Neural progenitor cell (in vitro differentiated cells): ENCODE measurements at places on chromosomes 16 and 17. TPM values are rescaled to one million over a fixed set of nuclear protein-coding genes. Genes with fewer than 3 reads are reported as not detected.

Gene TRPV2
- total RNA-seq: 0.49 and 0.53 TPM in 2 replicates

Gene GNG13
- not detected in 2 replicates for total RNA-seq

Gene FOXN1
- not detected in 2 replicates for total RNA-seq

Gene KRTAP2-1
- not detected in 2 replicates for total RNA-seq

Gene CLEC19A
- total RNA-seq: 1.9 and 8.2 TPM in 2 replicates

Gene OSBPL7
- 5.1 and 10.8 TPM in 2 replicates for total RNA-seq

Gene KIFC3
- 0.28 and 1.6 TPM in 2 replicates for total RNA-seq

Gene RPGRIP1L
- 18.6 and 23.2 TPM in 2 replicates for total RNA-seq

Gene SLC52A1
- 0.31 TPM in 1 of 2 replicates, not detected in the other for total RNA-seq

Gene CYLD
- 12.5 and 22.0 TPM in 2 replicates for total RNA-seq

Gene CA5A
- total RNA-seq: not detected in 2 replicates

Gene SSTR5
- not detected in 2 replicates for total RNA-seq

Gene CA4
- total RNA-seq: 14.1 TPM in 2 replicates

Gene PKMYT1
- 4.6 and 38.5 TPM in 2 replicates for total RNA-seq

Gene CFAP97D1
- total RNA-seq: not detected in 2 replicates

- DNase-seq: no peak
These were observed 4.1 kb downstream of the HLF start for GRCh38 chr17:55268649-55269480.

DNA sequence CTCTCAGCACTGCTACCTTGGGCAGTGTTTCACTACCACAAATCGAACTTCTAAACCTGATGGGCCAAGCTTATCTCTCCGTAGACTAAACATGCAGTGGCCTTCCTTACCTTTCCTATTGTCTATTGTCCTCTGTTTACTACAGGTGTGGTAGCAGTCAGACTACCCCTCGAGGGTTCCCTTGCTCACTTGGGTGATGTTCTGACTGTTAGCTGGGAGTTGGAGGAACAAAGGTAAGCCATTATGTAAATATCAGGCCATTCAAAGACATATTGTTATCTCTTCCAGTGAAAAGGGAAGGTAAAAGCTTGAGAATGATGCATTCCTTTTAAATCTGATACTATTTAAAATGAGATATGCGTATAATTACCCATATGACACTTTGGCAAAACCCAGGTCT is 828.3 kb upstream of the EEF2KMT start:
- no peak for DNase-seq

GRCh38 chr17:19753661-19754463 is 5.8 kb upstream of the ALDH3A1 start:
- peak; percentile 26 for DNase-seq

- no peak for DNase-seq
These were observed 1.3 kb upstream of the PDK2 start for GRCh38 chr17:50093807-50094206.

DNA sequence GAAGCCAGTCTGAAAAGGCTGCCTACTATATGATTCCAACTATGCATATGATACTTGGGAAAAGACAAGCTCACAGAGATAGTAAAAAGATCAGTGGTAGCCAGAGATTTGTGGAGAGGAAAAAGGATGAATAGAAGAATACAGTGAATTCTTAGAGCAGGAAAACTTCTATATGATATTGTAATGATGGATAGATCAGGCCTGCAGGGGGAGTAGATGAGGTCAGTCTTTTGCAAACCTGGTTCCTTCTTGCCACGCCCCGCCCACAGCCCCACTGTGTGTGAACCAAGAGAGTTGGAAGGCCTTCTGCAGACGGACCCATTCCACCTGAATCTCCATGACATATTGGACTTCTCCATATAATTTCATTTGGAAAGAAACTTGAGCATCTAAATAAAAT is 761 bp upstream of the CCL8 start:
- DNase-seq: peak; percentile 21

GRCh38 chr16:49003992-49004391 is 277.6 kb downstream of the CBLN1 start:
- no peak for DNase-seq

DNA sequence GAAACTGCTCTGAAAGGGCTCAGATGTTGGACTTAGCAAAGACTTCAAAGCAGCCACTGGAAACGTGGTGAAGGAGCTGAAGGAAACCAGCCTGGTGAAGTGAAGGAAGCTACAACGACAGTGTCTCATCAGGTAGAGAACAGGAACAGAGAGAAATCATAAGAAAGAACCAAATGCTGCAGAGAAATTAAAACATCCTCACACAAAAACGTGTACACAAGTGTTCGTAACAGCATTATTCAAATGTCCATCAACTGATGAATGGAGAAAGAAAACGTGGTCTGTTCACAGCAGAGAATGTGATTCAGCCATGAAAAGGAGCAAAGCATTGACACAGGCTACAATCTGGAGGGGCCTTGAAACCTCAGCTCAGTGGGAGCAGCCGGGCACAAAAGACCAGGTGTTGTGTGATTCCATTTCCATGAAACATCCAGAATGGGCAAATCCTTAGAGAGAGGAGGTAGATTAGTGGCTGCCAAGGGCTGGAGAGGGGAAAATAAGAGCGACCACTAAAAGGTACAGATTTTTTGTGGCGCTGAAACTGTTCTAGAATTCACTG is 26.9 kb downstream of the IFT140 start:
- DNase-seq: peak; percentile 20

- peak; percentile 39 for DNase-seq
These were observed 94.9 kb downstream of the ANKRD11 start for GRCh38 chr16:89395150-89396142.

DNA sequence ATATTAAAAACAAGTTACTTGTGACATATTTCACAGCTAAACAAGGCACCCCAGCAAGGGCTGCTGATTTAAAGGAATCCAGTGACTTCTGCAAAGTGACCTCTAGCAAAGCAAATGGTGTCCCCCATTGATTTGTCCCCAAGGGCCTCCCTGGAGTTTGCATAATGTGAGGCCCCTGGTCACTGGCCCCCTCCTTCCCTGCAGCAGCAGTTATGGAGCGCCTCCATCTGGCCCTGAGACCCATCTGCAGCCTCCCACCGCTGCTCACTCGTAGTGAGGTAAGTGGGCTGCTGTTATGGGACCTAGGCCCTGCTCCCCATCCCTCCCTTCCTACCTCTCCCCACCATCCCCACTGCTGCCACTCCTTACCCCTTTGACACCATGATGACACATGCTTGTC is 19.6 kb upstream of the EEF2K start:
- peak; percentile 73 for DNase-seq

GRCh38 chr16:53952215-53953208 is 248.6 kb downstream of the FTO start:
- DNase-seq: no peak

DNA sequence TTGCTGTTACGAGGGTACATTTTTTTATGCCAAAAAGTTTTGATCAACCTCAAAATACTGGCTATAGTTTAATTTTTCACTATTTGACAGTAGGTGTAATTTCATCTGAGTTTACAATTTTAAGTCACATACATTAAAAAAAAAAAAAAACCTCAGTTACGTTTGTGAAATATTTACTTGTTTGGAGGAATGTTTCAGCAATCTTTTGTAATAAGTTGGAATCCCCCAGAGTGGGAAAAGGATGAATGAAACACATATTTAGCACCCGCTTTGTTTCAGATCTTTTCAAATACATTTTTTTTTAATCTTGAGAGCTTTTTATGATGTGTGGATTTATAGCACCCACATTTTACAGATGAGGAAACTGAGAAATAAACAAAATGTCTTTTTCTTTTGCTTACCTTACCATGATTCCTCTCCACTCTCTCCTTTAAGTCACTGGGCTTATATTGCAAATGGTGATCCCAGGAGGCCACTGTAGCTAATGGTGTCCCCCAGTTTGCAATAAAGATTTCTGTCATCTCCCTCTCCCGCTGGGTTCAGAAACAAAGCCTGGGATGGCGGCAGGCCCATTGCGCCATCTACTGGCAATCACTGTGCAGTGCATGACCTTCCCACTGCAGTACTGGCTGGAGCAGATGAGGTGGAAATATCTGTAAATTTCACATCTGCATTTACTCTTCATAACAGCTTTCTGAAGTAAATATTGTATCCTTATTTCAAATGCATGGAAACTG is 27.7 kb downstream of the TBC1D3B start:
- peak; percentile 80 for DNase-seq

GRCh38 chr16:27401768-27402568 is at the start of gene IL21R:
IL21R (plus strand) TSS chr16:27402174; CDS start chr16:27430072, 27,898 bp downstream.
- peak; percentile 14 for DNase-seq

GRCh38 chr16:705431-706188 is at the start of gene FBXL16:
FBXL16 (minus strand) TSS chr16:705801; CDS start chr16:697405, 8,396 bp downstream.
- DNase-seq: peak; percentile 58

GRCh38 chr16:67961551-67961957 is 6.9 kb downstream of the SLC12A4 start:
- no peak for DNase-seq

DNA sequence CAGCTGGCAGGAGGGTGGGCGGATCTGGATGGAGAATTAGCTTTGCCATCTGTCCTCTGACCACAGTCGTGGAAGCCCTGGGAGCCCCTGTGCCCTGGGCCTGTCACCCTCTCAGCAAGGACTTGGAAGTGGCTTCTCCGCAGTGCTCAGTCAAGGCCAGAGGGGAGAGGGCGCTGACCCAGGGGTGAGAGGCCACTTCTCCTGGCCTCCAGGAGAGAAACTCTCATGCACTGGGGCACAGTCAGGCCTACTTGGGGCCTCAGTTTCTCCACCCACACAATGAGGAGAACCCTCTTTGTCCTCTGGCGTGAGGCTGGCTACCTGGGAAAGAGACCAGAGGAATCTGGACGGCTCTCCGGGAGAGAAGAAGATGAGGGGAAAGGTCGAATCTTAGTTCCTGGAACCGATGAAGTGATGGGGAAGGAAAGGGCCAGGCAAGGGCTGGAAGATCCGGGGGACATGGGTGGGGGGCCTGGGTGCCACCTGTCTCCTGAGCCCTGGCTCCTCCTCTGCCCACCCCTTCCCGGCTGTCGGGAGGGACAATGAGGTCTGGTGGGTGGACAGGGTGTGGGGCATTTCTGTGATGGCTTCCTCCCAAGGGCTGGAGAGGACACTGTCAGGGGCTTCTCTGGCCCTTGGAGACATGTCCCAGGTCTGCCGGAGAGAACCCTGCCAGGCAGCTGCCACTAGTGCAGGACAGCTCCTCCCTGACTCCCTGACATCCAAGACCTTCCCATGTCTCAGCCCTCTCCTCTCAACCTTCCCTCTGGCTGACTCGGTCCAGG is 9.0 kb upstream of the ARHGAP27 start:
- DNase-seq: no peak

GRCh38 chr17:82019690-82020571 is 2.7 kb downstream of the CENPX start:
- peak; percentile 87 for DNase-seq

- DNase-seq: no peak
These were observed 55.8 kb downstream of the ACTG1 start for GRCh38 chr17:81456798-81457197.

GRCh38 chr17:79051306-79051705 is 23.3 kb upstream of the ENGASE start:
- no peak for DNase-seq

DNA sequence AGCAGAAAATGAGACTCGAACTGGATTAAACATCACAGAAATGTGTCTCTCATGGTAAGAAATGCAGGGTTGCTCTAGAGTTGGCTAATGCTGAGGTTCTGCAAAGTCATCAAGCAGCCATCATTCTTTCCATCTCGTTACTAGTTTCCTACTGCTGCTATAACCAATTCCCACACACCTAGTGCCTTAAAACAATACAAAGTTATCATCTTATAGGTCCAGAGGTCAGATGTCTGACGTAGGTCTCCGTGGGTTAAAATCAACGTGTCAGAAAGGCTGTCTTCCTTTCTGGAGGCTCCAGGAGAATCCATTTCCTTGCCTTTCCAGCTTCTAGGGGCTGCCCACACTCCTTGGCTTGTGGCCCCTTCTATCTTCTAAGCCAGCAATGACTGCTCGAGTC is 118.6 kb downstream of the STX8 start:
- DNase-seq: no peak

GRCh38 chr17:35432176-35433074 is at the start of gene SLFN12:
SLFN12 (minus strand) TSS chr17:35432500; CDS start chr17:35423028, 9,472 bp downstream.
- DNase-seq: peak; percentile 26

GRCh38 chr17:8318010-8318935 is 8.2 kb downstream of the ARHGEF15 start:
- no peak for DNase-seq

GRCh38 chr17:73324160-73324475 is 12.3 kb upstream of the CDC42EP4 start:
- DNase-seq: no peak

- peak; percentile 92 for DNase-seq
These were observed 518.5 kb upstream of the EEF2KMT start for GRCh38 chr16:5615868-5616642.

DNA sequence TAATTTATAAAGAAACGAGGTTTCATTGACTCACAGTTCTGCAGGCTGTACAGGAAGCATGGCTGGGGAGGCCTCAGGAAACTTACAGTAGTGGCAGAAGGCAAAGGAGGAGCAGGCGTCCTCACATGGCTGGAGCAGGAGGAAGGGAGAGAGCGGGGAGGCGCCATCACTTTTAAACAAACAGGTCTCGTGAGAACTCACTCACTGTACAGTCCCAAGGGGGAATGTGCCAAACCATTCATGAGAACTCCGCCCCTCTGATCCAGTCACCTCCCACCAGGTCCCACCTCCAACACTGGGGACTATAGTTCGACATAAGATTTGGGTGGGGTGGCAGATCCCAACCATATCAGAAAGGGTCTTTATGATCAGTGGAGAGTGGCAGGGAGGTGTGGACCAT is 392.4 kb upstream of the TNRC6C start:
- no peak for DNase-seq

- DNase-seq: no peak
These were observed 39.8 kb upstream of the XYLT1 start for GRCh38 chr16:17510567-17510966.

GRCh38 chr17:65850486-65850885 is 289.0 kb upstream of the AXIN2 start:
- no peak for DNase-seq

- DNase-seq: no peak
These were observed 75.9 kb upstream of the ZNF750 start for GRCh38 chr17:82915757-82916027.

- DNase-seq: no peak
These were observed 21.5 kb upstream of the ICAM2 start for GRCh38 chr17:64041912-64042311.

- no peak for DNase-seq
These were observed 70.1 kb downstream of the ARHGAP23 start for GRCh38 chr17:38498353-38498752.

- DNase-seq: no peak
These were observed 76.1 kb downstream of the RAI1 start for GRCh38 chr17:17757391-17757791.
